ENCODE measurements at places on chromosomes 11 and 22. TPM values are rescaled to one million over a fixed set of nuclear protein-coding genes. Genes with fewer than 3 reads are reported as not detected.

The C11orf21 gene
- polyA plus RNA-seq: 1.8 TPM

The ZPR1 gene
- 43.9 TPM for polyA plus RNA-seq

- no peak for DNase-seq
These were observed 36.0 kb downstream of the MADD start for GRCh38 chr11:47305734-47306483.

The OR2AT4 gene
- polyA plus RNA-seq: not detected
